ENCODE measurements at places on chromosomes 12 and 14.

DNA sequence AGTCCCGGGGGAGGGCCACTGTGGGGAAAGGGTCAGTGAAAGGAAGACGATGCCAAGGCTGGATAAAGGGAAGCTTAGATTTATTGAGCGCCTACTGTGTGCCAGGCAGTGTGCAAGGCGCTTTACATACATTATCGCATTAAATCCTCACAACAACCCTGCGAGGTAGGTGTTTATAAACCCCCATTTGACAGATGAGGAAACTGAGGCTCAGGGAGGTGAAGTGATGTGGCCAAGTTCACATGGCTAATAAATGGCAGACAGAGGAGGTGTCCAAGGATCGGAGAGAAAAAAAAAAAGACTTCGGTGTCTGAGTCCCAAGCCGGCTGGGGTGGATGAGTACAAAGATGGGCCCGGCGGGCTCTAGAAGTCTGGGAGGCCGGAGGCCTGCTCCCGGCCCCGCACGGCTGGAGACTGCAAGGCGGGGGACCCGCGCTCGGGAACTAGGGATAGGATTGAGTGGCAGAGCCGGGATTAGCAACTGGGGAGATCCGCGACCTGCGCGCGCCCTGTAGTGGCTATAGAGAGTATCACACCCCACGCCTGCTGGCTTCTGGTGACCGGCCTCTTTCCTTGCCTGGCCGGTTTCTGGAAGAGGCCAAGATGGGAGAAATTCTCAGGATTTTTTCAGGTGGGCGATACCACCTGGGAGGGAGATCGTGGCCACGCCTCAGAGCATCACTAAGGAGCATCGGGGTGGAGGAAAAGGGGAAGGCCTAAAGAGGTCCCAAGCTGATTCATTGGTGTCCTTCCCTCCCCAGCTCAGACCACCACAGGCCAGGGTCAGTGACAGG lies 3.9 kb downstream of the DDN start:
- no peak for DNase-seq

DNA sequence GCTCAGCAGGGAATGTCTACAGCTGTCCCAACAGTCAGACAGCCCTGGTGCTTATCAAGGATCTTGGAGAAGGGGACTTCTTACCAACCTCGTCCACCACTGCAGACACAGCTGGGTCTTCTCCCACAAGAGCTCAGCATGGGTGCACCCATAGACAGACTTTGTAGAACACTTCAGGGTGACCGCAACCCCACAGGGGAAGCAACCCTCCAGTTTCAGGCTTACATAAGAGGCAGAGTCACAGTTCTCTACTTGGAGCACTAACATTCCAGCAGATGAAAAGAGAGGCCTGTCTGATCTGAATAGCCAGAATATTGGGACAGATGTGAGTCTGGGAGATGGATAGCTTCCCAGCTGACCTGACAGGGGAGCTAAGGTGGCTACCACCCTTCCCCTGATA lies 3.5 kb upstream of the CLEC1A start:
- DNase-seq: no peak

DNA sequence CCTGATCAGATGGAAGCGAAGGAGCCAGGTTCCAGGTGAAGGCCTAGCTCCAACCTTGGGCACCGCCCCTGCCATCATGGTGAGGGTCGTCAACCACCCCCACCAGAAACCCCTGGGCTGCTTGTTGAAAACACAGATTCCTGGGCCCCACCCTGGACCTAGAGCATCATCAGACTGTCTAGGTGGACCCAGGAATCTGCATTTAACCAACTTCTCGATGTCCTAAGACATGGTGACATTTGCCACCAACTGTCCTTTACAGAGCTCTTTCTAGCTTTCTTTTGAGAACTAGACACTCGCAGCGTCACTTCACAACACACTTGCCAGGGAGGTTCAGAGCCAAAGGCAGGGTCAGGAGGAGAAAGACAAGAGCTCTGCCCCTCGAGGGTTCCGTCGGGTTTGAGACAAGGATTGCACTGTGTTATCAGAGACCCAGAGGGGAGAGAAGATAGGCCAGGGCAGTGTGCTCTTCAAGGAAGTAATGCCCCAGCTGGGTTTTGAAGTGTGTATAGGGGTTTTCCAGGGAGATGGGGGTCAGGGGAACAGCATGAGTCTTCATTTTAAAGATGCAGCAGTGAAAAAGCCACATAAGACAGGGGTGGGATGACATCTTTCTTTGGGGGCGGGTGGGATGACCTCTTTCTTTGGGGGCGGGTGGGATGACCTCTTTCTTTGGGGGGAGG lies 24.6 kb downstream of the RFLNA start:
- DNase-seq: no peak

- no peak for DNase-seq
Measured at GRCh38 chr12:47999816-48000215, 4.5 kb downstream of the COL2A1 start.

DNA sequence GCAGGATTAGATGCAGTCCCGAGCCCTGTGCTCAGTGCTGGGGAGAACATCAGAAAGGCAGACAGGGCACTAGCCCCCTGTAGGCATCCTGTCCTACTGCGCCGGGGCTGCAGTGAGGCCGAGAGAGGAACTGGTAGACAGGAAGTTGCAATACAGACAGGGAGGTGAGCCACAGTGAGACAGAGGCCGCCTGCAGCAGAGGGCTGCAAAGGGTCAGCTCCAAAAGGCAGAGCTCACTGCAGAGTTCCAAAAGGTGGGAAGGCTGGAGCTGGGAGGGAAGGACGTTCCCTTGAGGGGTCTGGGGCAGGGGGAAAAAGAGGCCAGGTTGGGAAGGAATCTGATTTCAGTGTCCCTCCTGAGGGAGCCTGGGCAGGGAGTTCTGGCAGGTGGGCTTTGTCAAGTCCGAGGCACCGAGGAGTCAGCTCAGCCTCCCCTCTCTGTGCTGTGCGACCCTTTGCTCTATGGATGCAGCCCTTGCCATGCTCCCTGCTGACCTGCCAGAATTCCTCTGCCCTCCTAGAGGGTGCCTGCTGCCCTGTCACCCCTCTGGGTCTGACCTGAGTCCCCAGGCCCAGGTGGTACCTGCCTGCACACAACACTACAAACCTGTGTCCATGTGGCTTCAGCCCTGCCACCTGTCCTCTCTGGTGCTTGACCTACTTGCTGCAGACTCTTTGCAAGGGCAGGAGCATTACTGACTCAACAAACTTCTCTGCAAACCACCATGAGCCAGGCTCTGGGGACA lies 63.5 kb downstream of the PRMT8 start:
- no peak for DNase-seq

- no peak for DNase-seq
Measured at GRCh38 chr12:77133566-77133965, 68.2 kb upstream of the E2F7 start.

- DNase-seq: no peak
Measured at GRCh38 chr12:45668641-45669040, 60.9 kb upstream of the ARID2 start.

- DNase-seq: no peak
Measured at GRCh38 chr12:16220120-16220519, 57.4 kb downstream of the SLC15A5 start.

DNA sequence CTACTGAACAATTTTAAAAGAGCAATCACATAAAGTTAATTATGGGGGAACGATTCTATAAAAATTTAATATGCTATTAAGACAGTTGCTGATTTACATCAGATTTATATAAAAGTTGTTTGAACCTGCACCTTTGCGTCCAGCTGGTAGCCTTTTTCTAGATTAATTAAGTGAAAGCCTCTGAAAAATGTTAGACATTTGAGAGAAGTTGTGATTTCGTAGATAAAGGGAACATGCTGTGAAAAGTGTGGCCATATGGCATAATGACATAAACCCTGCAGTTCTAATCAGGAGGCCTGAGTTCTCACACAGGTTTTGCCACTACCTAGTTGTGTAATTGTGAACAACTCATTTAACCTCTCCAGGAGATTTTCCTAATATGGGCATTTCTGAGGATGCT lies 187.2 kb downstream of the TMTC2 start:
- DNase-seq: no peak

- no peak for DNase-seq
Measured at GRCh38 chr12:5548152-5548943, 116.4 kb downstream of the NTF3 start.

GRCh38 chr12:21334771-21335325 lies at the start of gene SLCO1A2:
Gene SLCO1A2 (minus strand): TSS chr12:21334917. CDS start chr12:21334647, 270 bp downstream.
- DNase-seq: no peak

DNA sequence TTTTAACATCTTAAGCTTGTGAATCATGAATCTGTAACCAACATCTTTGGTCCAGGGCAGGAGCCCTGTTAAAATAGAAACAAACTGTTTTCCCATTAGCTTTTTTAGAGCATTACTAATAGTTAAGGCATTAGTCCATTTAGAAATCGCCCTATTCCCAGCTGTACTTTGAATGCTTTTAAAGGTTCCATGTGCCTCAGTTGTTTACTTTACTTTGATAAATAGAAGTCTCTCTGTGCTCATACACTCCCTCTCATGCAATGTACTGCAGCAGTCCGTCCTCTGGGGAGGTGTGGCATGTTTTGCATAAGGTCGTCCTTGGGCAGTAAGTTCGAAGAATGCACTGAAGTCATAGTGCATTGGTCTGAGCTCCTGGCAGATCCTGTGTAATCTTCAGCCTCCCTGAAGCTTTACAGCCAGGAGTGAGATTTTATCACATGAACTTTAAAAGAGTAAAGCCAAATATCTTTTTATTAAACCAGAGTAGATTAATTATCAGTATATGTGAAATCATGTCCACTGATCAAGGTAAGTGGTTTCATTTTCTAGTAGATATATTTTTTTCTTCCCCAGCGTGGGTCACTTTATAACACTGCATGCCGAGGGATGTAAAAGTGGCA lies 134.7 kb downstream of the FGD4 start:
- no peak for DNase-seq

GRCh38 chr14:31954991-31955390 lies 122.1 kb upstream of the ARHGAP5 start:
- DNase-seq: no peak

DNA sequence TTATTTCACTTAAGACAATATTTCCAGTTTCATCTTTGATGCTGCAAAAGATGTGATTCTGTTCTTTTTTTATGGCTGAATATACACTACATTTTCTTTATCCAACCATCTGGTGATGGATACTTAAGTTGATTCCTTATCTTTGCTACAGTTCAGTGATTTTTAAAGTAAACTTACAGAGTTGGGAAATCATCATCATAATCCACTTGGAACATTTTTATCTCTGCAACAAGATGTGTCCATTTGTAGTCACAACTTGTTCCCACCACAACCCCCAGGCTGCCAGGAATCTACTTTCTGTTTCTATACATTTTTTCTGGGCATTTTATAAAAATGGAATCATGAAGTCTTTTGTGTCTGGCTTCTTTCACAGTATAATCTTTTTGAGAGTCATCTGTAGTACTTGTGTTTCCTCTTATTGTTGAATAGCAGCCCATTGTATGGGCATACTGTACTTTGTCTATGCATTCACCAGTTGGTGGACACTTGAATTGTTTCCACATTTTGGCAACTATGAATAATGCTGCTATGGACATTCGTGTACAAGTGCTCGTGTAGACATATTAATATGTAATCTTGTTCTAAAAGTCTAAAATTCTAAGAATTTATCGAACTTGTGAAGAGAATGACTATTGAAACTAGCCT lies 212.5 kb upstream of the DDHD1 start:
- DNase-seq: no peak

DNA sequence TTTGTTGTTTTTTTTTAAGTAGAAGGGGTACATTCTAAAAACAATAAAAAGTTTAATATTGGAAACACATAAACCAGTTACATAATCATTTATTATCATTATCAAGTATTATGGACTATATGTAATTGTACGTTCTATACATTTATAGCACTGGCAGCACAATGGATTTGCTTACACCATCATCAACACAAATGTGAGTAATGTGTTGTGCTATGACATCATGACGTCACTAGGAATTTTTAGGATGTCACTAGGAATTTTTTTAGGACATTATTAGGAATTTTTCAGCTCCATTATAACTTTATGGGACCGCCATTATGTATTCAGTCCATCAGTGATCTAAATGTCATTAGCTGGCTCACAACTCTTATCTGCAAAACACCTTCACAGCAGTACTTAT lies 126.8 kb upstream of the SYT10 start:
- DNase-seq: no peak

GRCh38 chr12:100824476-100824875 lies 29.9 kb downstream of the ANO4 start:
- DNase-seq: no peak

DNA sequence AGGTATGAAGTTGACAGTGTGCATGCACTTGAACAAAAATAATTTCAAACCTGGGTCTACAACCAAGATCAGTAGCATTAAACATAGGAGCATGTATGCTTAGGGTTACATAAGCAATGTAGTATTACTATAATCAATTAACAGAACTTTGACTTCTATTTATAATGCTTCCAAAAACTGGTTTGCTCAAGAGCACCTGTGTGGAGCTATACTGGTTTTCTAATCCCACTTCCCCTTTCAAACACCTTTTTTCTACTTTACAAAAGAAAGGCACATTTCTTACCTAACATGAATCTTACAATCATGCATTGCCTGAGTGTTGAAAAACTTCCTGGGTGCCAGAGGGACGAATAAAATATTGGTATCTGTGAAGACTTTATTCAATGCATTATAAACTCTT lies 72.7 kb downstream of the EFCAB11 start:
- no peak for DNase-seq

- no peak for DNase-seq
Measured at GRCh38 chr14:21204167-21205025, 48.5 kb upstream of the OR5AU1 start.

DNA sequence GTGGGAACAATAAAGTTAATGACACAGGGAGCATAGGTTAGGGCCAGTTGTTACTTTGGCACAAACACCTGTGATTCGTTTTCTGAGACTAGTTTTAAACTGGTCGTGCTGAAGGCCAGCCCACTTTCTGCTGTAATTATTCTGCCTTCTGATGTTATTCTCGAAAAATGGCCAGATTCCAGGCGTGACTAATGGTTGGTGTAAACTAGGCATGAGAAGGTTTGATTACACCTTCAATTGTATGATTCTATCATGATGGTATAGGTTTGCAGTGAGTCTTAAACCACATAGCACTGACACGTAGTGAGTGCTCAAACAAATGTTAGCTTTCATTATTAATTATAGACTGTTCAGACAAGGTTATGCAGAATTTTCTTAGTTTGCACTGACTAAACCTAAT lies 39.0 kb downstream of the CKB start:
- DNase-seq: no peak

DNA sequence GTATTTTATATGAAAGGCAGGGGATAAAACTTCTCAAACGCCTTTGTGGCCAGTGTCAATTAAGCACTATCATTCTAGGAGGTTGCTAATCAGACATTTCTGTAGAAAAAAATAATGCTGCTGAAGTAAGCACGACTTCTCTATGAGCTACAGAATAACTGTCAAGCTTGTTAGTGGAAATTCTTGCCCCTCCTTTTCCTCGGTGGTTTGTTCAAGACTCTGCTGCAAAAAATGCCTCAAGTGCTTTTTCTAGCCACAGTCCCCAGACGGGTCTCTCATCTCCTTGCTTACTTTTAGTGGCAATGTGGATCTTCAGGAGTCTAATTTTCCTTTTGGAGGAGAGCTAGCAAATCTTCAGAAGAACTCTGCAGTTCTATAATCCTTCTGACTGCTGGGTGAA lies 452.0 kb downstream of the FUT8 start:
- no peak for DNase-seq

DNA sequence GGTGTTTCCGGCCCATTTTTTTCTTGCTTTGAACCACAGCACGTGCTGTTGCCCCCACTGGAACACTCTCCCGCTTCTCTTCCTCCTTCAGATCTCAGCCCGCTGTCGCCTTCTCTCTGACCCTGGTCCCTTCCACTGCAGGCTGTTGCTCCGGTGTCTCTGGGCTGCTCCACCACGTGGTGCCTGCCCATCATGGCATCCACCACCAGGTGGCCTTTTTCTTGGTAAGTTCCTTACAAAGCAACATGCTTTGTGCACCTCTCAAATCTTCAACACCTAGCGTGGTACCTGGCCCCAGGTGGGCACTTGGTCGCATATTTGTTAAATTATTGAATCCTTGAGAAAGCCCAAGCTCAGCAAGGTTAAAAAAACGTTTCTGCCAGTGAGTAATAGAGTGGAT lies 19.1 kb downstream of the TUNAR start:
- DNase-seq: no peak
